ENCODE measurements at places on chromosomes 5 and 9.

GRCh38 chr5:171311322-171312077 lies 2.5 kb downstream of the TLX3 start:
- DNase-seq = no peak

GRCh38 chr9:93093877-93094657 lies 1.9 kb upstream of the CARD19 start:
- DNase-seq = no peak

- DNase-seq = no peak
These were observed 256.2 kb downstream of the FER start for GRCh38 chr5:109003928-109004327.

DNA sequence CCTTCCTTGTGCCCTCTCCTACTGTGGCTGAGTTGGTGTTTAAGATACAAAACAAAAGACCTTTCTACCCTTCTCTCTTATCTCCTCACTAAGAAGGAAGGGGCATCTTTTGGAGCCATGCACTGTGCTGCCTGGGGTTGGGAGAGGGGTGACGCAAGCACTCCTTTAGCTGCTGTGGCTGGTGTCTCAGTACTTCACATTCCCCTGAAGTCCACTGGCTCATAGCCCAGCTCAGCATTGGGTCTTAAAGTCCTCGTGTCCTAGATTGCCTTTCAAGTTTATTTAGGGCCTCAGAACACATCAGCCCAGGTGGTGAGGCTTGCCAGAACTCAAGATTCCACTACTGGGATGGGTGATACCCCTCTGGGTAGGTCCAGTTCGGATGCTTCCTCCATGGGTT lies 325.9 kb upstream of the CYLC2 start:
- no peak for DNase-seq

- peak; percentile 72 for DNase-seq
These were observed 1.1 kb downstream of the MAST4 start for GRCh38 chr5:66597183-66597757.

- DNase-seq = no peak
These were observed 13.1 kb upstream of the IGFBPL1 start for GRCh38 chr9:38437193-38437823.

All from activated CD4-positive, alpha-beta T cell treated with anti-CD3 and anti-CD28 coated beads, Interleukin-2, amount 10 ng/mL, durations not matched to agents 24 days and 14 days (primary cell).